NCI-H1436 treated with DMSO at 0.1 percent for 48 hours (cell line): ENCODE measurements at places on chromosomes 6 and 20.

- no peak for DNase-seq
Observed at GRCh38 chr20:34517114-34517505, 888 bp downstream of the DYNLRB1 start.

DNA sequence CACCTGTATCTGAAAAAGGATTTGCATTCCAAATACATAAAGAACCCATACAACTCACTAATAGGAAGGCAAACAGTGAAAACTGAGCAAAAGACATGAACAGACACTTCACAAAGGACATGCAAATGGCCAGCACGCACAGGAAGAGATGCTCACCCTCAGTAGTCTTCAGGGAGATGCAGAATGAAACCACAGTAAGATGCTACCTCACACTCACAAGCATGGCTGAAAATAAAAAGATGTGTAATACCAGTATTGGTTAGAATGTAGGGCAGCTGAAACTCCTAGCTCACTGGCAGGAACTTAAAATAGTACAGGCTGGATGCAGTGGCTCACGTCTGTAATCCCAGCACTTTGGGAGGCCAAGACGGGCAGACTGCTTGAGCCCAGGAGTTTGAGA lies 64.6 kb downstream of the SNX5 start:
- no peak for DNase-seq

- DNase-seq = no peak
Observed at GRCh38 chr20:33177866-33178265, 9.9 kb downstream of the BPIFA2 start.

DNA sequence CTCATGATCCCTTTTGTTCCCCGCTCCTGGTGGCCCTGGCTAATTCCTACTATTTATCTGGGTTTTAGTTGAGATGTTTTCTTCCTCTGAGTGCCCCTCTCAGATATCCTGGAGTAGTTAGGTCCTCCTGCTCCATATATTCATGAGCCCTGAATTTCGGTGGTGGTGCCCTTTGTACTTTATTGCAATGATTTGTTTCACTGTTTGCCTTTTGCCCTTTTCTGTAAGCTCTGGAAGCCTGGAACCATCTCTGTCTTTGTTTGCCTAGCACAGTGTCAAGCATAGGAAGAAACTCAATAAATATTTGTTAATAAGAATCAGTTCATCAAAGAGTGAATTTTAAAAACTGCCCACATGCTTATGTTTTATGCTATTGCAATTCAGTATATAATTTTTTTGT lies 144.9 kb downstream of the DNAH8 start:
- no peak for DNase-seq

DNA sequence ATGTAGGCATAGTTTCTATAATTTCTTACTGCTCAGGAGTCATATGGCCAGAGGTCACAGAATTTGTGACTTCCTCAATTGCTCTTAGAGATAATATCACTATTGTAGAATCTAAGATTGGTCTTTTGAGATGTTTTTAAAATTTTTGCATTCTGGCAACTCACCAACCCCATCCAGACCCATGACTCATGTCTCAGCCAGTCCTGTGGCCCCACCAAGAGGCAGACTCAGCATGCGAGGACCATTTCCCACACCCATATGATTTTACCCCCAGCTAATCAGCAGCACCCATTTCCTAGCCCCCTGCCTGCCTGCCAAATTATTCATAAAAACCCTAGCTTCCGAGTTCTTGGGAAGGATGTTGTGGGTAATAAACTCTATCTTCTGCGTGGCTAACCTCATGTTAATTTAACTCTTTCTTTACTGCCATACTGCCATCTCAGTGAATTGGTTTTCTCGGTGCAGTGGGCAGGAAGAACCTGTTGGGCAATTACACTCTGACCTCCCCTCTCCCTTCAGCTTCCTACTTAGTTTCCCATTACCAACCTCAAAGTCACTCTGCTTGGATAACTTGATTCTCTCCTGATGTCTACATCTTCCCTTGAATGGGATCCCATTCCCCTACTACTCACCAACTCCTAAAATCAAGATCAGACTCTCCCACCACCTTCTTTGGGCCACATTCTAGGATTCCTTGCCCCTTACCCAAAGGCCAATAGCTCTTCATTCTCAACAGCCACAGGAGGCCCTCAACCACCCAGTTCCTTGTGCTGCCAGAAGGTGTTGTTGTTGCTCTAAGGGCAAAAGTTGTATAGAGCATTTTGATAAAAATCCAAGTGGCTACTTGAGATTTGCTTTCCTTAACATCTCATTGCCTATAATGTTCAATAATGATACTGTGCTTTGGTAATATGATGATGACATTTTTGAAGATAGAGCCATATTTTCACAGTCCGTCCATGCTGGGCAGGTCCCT lies 16.2 kb upstream of the IYD start:
- no peak for DNase-seq

- no peak for DNase-seq
Observed at GRCh38 chr20:4563534-4563933, 158.2 kb upstream of the PRND start.

DNA sequence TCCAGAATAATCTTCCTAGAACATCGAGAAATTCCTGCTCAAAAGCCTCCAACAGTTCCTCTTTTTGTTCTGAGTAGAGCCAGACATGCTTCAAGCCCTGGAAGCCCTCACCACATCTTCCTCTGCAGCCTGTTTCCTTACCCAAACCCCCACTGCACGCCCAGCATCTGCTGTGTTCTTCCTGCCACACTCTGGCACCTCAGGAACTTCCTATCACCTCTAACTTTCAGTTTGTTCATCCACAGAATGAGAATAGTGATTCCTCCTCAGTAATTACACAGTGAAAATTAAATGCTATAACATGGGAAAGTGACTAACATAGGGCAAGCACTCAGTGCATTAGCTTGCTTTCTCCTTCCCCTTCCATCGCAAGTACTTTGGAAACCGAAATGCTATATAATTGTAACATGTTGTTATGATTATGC lies 26.3 kb downstream of the C6orf89 start:
- no peak for DNase-seq

DNA sequence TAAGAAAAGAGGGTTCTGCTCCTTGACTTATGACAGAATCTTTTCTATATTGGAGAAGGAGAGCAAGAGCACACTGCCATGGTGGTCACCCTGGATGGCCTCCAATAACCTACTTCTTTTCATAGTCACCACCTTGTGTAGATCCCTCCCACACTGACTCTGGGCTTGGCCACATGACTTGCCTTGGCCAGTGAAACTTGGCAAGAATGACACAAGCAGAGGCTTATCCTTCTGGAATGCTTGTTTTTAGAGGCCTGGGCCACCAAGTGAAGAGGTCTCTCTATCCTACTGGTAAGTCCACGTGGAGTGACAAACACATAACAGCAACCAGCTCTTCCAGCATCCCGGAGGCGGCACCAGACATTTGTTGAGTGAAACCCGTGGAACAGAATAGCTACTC lies 349.4 kb upstream of the JARID2 start:
- DNase-seq = no peak

- no peak for DNase-seq
Observed at GRCh38 chr6:64838726-64839125, 868.3 kb downstream of the EYS start.
